ENCODE measurements at places on chromosomes 1 and 21. TPM values are rescaled to one million over a fixed set of nuclear protein-coding genes. Genes with fewer than 3 reads are reported as not detected.

- DNase-seq = no peak
Observed at GRCh38 chr1:72636631-72637030, 354.3 kb upstream of the NEGR1 start.

DNA sequence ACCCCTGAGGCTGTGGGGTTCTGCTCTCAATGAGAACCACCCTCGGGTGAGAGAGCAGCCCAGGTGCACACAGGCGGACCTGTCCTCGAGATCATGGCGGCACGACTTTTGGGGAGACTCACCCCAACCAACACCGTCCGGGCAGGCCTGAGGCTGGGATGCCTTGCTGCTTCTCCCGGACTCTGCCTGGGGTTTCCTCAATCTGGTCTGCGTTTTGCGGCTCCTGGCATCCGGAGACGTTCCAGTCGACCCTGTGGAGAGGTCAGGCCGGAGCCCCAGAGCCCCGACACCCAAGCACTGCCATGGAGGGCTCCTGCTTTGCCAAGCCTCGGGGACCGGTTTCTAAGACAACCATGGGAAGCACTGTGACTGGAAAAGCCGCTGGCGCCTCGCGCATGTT is 3879.7 kb downstream of the SRGAP2C start:
- no peak for DNase-seq

DNA sequence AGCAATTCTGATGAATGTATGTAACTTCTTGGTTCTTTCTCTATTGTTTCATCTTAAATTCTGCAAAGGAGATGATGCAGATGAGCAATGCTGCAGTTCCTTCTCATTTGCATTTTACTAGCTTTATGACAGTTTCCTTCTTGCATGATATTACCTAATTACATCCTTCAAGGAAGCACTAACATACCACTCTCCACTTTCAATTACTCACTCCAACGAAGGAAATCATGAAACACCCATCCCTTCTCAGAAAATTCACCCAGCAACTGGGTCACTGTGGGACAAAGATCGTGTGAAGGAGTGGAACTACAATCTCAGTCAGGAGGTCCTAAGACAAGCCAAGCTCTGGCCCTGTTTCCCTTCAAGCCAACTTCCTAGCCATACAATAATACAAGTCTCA is 142.3 kb downstream of the CHD1L start:
- DNase-seq = no peak

DNA sequence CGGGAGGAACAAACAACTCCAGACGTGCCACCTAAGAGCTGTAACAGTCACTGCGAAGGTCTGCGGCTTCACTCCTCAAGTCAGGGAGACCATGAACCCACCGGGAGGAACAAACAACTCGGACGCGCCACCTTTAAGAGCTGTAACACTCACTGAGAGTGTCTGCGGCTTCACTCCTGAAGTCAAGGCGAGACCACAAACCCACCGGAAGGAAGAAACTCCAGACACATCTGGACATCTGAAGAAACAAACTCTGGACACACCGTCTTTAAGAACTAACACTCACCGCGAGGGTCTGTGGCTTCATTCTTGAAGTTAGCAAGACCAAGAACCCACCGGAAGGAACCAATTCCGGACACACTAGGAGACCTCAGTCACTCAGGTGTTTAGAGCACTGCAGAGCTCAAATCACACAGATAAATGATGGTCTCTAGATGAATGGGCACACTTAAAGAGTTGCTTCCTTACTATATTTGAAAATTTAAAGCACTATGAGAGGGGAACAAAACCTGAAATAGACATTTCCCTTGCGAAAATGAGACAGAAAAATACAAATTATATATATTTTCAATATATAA is 587.7 kb upstream of the ADGRL4 start:
- DNase-seq = no peak

DNA sequence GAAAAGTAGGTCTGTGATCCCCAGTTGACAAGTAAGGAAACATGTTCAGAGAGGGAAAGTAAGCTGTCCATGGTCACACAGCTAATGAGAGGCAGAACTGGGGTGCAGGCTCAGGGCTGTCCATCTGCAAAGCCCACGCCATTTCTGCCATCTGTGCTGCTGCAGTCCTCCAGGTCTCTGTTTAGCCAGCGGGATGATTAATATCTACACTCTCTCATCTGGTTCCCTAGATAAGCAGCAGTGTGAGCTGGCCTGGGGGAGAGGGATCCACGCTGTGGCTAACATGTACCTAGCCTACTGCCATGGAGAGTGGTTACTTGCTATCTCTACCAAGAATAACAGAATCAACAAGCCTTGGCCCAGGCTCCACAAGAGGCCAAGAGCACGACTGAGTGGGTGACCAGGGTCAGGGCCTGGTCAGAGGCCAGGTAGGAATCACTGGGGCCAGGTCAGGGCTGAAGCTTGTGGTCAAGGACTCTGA is 75.2 kb downstream of the TRABD2B start:
- no peak for DNase-seq

GRCh38 chr1:93817819-93818569 is 61.0 kb downstream of the DNTTIP2 start:
- no peak for DNase-seq

GRCh38 chr1:215243345-215244054 is 161.0 kb downstream of the KCNK2 start:
- no peak for DNase-seq

DNA sequence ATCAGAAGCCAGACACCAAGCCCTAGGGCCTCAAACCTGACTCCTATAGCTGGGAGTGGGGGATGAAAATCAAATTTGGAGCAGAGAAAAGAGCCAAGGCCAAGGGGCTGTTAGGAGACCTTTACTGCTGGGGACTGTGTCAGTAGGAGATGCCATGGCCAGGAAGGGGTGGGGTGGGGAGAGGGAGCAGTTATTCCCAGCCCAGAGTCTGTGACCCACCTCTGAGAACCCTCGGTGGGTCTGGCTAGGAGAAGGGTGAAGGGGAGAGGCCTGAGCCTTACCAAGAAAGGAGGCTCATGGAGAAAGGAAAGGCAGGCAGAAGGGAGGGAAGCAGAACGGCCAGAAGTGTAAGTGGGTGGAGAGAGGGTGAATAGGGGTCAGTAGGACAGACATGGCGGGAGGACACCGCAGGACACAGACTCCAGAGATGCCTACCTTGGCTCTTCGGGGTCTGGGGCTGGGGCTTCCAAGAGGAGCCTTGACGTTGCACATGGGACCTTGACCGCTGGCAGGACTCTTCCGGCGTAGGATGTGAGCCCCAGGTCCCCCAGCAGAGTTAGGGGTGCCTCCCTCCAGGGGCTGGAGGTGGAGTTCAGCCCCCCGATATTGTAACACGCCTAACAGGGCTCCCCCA is 1.2 kb downstream of the ADAMTS4 start:
- DNase-seq = no peak

DNA sequence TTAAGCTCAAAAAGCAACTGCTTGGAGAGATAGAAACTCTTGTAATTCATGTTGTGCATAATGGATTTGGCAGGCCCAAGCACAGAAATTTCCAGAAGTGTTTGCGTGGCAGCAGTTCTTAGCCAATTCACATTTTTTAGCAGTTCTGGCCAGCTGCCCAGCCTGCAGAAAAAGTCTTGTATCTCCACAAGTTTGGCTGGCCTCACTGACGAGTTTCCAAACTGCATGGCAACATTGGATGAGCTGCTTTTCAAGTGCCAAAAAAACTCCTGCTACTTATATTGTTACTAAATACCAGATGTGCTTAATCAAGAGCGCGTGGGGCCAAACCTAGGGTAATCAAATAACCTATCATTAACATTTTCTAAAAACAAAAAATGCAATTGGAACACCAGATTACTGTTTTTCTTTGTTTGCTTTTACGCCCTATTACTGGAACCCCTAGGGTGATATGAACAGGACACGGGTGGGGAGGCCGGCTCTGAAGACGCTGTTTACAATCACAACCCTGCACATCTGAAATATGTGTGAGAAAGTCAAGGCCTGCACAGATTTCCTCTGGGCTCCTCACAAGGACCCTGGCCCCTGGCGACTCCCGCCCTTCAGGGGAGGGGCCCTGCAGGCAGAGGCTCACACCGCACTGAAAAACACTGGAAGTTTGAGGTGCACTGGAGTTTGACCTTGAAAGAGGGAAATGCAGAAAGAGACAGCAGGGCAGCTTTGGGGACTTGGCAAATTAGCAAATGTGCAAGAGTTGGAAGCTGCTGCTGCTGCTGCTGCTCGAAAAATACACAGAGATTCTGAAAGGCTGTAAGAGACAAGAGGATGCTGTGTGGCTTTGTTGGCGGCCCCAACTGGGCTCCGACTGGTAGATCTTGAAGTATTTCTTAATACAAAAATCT is 55.2 kb upstream of the TARBP1 start:
- no peak for DNase-seq

GRCh38 chr1:37948166-37948565 is 1.3 kb upstream of the INPP5B start:
- DNase-seq = no peak

DNA sequence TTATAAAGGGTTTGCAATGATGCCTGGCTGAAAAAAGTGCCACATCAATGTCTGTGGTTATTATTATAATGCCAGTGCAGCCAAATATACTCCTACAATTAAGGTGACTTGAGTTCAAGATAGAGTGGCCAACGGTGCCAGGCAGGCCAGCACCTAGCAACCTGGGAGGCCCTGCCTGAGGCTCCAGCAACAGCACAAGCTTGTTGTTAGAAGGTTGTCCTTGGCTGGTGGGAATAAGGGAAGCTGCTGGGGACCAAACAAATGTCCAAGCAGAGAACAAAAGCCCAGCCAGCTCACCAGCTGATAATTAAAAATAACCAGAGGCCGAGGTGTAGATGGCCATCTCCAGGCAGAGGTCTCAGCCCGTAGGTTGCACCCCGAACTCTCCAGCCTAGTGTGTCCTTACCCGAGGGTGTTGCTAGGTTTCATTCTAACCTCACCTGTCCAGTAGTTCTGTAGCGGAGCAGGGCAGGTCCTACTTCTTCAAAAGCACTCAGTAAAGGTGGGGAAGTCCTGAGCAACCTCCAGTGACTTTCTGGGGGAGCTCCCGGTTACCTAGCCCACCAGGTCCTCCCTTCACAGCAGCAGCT is 1.9 kb downstream of the TMPRSS2 start:
- no peak for DNase-seq

DNA sequence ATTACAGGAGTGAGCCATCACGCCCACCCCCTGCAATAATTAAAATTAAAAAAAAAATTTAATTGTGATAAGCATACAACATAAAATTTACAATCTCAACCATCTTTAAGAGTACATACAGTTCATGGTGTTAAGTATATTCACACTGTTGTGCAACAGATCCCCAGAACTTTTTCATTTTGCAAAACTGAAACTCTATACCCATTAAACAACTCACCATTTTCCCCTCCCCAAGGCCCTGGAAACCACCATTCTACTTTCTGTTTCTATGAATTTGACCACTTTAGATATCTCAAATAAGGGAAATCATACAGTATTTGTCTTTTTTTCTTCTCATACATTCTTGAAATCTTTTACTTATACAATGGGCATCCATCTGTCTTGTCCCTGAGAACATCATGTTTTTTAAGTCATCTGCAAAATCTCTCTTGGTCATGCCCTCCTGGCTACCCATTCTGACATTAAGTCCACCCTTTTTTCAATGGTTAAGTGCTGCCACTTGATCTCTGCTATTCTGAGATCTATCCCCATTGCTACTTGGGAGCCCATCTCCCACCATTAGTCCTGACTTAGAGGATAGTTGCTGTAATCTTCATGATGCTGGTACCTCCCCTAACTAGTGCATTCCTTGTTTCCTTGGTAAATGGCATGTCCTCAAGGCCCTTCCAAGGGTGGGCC is 39.4 kb upstream of the ZFYVE9 start:
- no peak for DNase-seq

GRCh38 chr1:217553949-217554509 is 76.9 kb downstream of the GPATCH2 start:
- no peak for DNase-seq

UBXN10 gene
- 0.06 TPM for polyA plus RNA-seq

DCDC2B gene
- not detected for polyA plus RNA-seq

CBR1 gene
- polyA plus RNA-seq = 131 TPM

ANGPTL1 gene
- not detected for polyA plus RNA-seq

COL11A1 gene
- polyA plus RNA-seq = 0.32 TPM

CEP104 gene
- polyA plus RNA-seq = 17.7 TPM

HOOK1 gene
- 1.9 TPM for polyA plus RNA-seq

SPAG17 gene
- 0.18 TPM for polyA plus RNA-seq

All from foreskin keratinocyte (primary cell).